Thymus (tissue), 14 donors: ENCODE measurements at places on chromosomes 5 and 9. TPM values are rescaled to one million over a fixed set of nuclear protein-coding genes. Genes with fewer than 3 reads are reported as not detected.

DNA sequence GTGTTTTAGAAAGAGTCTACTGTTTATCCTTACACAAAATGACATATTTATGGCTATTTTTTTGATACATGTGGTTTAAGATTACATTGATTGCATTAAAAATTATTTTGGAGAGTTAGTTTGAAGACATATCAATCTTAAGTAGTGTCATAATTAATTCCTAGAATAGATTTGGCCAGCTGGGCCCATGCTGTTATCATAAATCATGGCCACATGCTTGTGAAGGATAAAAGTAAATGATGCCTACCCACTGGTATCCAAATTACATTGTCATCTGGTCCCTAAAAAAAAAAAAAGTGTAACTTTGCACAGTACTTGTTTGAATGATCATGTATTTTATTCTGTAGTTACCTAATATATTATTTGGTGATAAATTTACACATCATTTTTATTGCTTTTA is 96.9 kb downstream of the PARP8 start:
- no peaks in the 10 kb centered on the region for H3K4me1 ChIP-seq

DNA sequence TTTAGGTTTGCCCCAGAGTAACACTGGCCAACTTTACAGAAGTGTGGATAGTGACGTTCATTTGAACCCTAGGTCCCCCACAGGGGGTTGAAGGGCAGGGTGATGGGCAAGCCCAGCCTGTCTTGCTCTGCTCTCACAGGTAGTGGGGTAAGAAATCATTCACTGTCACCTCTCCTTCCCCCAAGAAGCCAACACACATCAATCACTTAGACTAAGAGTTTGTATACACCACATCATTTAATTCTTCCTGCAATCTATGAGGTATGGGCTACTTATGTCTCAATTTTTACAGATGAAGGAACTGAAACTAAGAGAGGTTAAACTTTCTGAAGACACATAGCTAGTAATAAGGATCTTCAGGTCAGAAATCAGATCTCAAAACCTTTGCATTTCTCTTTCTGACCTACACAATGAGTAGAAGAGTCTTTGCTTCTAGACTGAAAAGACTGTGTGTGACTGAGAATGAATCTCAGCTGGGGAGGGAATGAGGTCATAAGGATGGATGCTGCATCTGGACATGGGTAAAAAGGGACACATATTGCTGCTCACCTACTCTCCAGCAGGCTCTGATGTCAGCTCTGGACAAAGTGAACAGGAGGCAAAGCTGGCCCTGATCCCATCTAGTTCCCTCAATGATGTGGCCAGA is 81.0 kb upstream of the EQTN start:
- peaks cover 7% of the 10 kb centered on the region for H3K4me1 ChIP-seq
- no peak overlapping the region for H3K4me3 ChIP-seq
- no peak overlapping the region for H3K27ac ChIP-seq

RUSC2 gene
- total RNA-seq: 1.0 TPM

GABRA6 gene
- not detected for total RNA-seq

MOB3B gene
- total RNA-seq: 2.3 TPM
